ENCODE measurements at places on chromosomes 1 and 21.

GRCh38 chr1:240667351-240667750 is 55.4 kb upstream of the GREM2 start:
- H3K27ac ChIP-seq, result peak overlapping the region; percentile 19
- no peaks in the 10 kb centered on the region for H3K36me3 ChIP-seq
- DNase-seq, result no peak
- H3K4me1 ChIP-seq, result peaks cover 5% of the 10 kb centered on the region
- H3K27me3 ChIP-seq, result no peaks in the 10 kb centered on the region
- H3K4me3 ChIP-seq, result no peak overlapping the region

DNA sequence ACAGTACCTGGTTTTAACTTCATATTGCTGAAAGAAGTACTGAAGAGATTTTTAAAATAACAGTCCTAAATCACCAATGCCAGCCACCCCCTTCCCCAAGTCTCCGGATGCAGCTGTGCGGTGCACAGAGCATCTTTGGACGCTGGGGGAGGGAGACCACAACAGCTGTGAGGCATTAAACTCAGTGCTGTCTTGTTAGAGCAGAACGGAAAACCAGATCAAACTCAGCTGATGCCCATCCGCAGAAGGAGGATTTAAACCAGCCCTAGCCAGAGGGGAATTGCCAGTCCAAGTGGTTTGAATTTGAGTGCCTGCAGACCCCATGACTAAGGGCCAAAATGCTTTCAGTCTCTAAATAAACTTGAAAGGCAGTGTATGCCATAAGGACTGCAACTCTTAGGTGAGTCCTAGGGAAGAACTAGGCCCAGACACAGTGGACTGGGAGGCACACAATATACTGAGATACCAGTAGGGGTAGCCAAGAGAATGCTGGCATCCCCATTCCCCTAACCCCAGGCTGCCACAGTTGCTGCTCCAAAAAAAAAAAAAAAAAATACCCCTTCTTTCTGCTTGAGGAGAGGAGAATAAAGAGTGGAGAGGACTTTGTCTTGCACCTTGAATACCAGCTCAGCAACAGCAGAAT is 576.2 kb downstream of the NEGR1 start:
- no peak for DNase-seq
- H3K4me3 ChIP-seq, result no peak overlapping the region
- no peaks in the 10 kb centered on the region for H3K4me1 ChIP-seq

GRCh38 chr1:182217071-182217470 is 155.6 kb upstream of the ZNF648 start:
- peaks cover 40% of the 10 kb centered on the region for H3K27me3 ChIP-seq
- no peaks in the 10 kb centered on the region for H3K4me1 ChIP-seq
- H3K36me3 ChIP-seq, result no peaks in the 10 kb centered on the region

DNA sequence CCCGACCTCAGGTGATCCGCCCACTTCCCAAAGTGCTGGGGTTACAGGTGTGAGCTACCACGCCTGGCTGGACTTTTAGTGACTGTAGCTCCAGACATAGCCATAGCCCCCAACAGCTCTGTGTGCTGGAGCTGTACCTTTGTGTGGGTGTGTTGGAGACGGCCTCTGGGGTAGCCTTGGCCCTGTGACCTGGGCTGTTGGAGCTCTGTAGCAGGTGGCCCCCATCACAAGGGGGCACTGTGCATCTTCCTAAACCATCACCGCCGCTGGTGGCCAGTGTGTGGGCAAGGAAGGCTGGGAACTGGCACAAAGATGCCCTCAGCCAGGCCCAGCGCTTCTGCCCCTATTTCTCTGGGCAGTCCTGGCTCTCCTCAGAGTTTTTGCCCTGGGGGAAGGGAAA is 38.4 kb upstream of the FOXO6 start:
- no peaks in the 10 kb centered on the region for H3K36me3 ChIP-seq
- H3K27me3 ChIP-seq, result no peaks in the 10 kb centered on the region
- H3K4me1 ChIP-seq, result no peaks in the 10 kb centered on the region
- no peak overlapping the region for H3K27ac ChIP-seq

GRCh38 chr1:27496604-27497155 is 6.7 kb upstream of the WASF2 start:
- no peaks in the 10 kb centered on the region for H3K36me3 ChIP-seq
- H3K4me1 ChIP-seq, result no peaks in the 10 kb centered on the region
- no peak overlapping the region for H3K27ac ChIP-seq
- DNase-seq, result no peak
- H3K27me3 ChIP-seq, result peaks cover 16% of the 10 kb centered on the region

DNA sequence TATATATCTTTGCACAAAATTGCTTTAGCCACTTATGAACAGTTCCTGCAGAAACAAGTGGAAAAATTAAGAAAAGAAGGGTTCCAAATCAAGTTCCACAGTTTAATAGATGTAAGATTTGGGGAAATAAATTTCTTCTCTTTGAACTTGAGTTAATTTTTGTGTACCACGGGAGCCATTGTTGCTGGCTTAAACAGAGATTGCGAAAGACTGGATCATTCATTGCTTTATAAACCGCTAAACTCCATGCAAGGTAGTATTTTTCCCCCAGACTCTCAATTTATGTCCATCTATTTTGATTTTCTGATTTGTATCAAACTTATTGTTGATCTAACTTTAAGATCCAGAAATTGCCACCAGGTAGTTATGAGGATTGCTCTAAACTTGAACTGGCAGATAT is 246.1 kb upstream of the ADGRL4 start:
- no peaks in the 10 kb centered on the region for H3K36me3 ChIP-seq
- H3K27me3 ChIP-seq, result no peaks in the 10 kb centered on the region
- DNase-seq, result no peak
- no peaks in the 10 kb centered on the region for H3K4me1 ChIP-seq
- H3K4me3 ChIP-seq, result no peak overlapping the region

DNA sequence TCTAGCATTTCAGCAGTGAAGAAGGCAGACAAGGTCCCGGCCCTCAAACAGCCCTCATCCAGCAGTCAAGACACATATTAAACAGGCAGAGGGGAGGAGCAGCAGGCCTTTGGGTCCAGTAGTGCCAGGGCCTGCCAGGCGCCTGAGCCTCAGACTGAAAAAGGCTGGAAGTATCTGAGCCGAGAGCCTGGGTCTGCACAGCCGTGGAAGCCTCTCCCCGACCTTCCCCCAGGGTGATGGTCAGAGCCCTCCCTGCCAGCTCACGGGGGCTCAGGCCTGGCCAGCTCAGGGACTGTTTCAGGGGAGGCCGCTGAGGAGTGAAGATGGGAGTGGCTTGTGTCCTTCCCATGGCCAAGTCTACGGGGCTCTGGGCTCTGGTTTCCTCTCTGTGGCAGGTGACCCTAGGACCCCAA is 565.2 kb downstream of the PTPRU start:
- peaks cover 36% of the 10 kb centered on the region for H3K27me3 ChIP-seq
- no peak overlapping the region for H3K4me3 ChIP-seq
- H3K36me3 ChIP-seq, result no peaks in the 10 kb centered on the region
- H3K4me1 ChIP-seq, result no peaks in the 10 kb centered on the region
- DNase-seq, result no peak
- no peak overlapping the region for H3K27ac ChIP-seq

DNA sequence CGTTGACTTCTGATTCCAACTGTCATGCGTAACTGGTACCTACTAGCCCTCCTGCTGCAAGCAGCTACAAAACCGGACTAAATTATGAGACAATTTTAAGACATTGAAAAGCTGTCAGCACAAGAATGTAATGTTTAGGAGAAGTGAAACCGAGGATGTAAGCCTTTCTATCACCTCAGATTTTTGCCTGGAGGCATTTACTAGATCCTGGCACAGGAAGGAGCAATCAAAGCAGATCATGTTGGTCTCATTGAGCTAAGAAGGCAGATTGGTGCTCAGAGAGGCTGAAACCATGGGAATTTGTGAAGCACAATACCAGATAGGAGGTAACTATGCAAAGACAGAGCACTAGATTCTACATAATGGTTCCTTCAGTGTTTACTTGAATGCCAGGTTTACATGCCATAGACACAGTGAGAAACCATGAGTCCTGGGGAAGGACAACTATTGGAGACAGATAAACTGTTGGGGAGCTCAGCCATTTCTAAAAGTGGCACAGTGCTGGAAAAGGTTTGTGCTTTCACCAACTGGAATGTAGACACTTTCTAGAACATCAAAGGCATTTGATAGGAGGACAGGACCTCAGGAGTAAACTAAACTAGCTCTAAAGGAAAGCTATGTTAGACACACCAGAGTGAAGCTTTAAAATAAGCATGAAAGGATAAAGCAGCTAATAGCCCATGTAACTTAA is 179.4 kb downstream of the LYPLAL1 start:
- no peak overlapping the region for H3K27ac ChIP-seq
- H3K4me1 ChIP-seq, result no peaks in the 10 kb centered on the region
- no peak overlapping the region for H3K4me3 ChIP-seq
- no peak for DNase-seq
- no peaks in the 10 kb centered on the region for H3K27me3 ChIP-seq

DNA sequence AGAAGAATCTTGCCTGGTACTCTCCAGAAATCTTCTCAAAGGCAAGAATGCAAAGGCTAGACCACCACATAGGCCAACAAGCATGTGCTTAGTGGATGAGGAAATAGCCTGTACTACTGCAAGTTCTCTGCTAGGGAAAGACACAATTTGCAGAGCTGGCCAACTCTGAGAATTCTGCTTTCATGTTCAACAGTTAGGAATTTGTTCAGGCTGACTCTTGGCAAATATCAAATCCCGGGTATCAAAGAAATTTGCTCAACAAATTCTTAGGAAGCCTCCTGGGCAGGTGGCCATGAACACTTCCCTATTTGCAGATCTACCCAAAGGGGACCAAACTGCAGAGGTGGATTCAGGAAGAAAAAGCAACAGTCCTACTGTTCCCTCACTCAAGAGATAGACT is 15.0 kb upstream of the H3-3A start:
- no peaks in the 10 kb centered on the region for H3K4me1 ChIP-seq
- no peak for DNase-seq
- H3K27ac ChIP-seq, result no peak overlapping the region
- H3K36me3 ChIP-seq, result peaks cover 1% of the 10 kb centered on the region

- peaks cover 86% of the 10 kb centered on the region for H3K27me3 ChIP-seq
- no peak overlapping the region for H3K27ac ChIP-seq
- no peak overlapping the region for H3K4me3 ChIP-seq
- H3K36me3 ChIP-seq, result no peaks in the 10 kb centered on the region
These were observed 486.2 kb upstream of the VAMP3 start for GRCh38 chr1:7284839-7285435.

DNA sequence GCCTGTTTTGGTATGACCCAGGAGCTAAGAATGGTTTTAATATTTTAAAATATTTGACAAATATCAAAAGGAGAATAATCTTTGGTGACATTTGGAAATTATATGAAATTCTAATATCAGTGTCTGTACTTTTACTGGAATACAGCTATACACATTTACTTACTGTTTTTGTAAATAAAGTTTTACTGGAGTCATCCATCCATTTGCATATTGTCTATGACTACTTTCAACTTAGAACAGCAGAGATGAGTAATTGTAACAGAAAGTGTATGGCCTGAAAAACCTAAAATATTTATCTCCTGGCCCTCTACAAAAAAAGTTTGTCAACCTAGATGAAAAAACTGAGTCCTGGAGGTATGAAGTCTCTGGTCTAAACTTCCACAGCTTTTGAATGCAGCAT is 5.8 kb upstream of the MAP3K7CL start:
- H3K27ac ChIP-seq, result no peak overlapping the region
- H3K36me3 ChIP-seq, result peaks cover 2% of the 10 kb centered on the region
- H3K4me3 ChIP-seq, result no peak overlapping the region
- DNase-seq, result no peak
- no peaks in the 10 kb centered on the region for H3K4me1 ChIP-seq

DNA sequence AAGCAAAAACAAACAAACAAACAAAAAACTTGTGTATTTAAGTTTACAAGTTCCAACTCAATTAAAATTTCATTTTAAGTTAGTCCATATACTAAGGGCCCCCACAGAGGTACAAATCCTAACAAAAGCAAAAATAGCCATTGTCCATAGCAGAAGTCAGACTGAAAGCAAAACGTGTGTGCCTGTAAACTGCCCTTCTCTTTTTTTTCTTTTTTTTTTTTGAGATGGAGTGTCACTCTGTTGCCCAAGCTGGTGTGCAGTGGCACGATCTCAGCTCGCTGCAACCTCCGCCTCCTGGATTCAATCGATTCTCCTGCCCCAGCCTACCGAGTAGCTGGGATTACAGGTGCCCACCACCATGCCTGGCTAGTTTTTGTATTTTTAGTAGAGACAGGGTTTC is 11.6 kb upstream of the IFNGR2 start:
- no peaks in the 10 kb centered on the region for H3K36me3 ChIP-seq
- no peak overlapping the region for H3K4me3 ChIP-seq
- no peak for DNase-seq
- H3K4me1 ChIP-seq, result no peaks in the 10 kb centered on the region
- H3K27ac ChIP-seq, result no peak overlapping the region

GRCh38 chr1:73803380-73803779 is 394.6 kb downstream of the LRRIQ3 start:
- no peak for DNase-seq
- no peaks in the 10 kb centered on the region for H3K36me3 ChIP-seq
- H3K4me3 ChIP-seq, result no peak overlapping the region
- no peaks in the 10 kb centered on the region for H3K27me3 ChIP-seq
- no peaks in the 10 kb centered on the region for H3K4me1 ChIP-seq

- no peak for DNase-seq
- H3K27ac ChIP-seq, result no peak overlapping the region
- H3K4me1 ChIP-seq, result no peaks in the 10 kb centered on the region
- H3K4me3 ChIP-seq, result no peak overlapping the region
- H3K27me3 ChIP-seq, result peaks cover 80% of the 10 kb centered on the region
These were observed 176.1 kb upstream of the CSF3R start for GRCh38 chr1:36658838-36659237.

DNA sequence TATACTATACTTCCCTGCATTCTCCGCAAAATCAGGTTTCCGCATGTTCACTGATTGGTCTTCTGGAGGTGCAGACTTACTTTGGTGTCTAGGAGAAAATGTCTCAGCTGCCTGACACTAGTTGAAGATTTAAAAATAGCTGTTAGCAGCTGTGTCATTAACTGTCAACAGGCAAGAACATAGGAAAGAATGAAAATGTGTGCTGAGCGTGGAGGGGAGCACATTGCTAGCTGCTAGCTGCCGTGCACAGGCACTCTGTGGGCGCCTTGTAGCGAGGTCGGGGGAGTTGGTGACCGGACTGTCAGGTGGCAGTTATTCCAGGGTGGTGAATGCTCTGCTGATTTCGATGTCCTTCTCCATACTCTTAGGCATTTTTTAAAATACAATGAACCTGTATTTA is 5.2 kb downstream of the FAAH start:
- no peak for DNase-seq
- peaks cover 21% of the 10 kb centered on the region for H3K27me3 ChIP-seq
- H3K36me3 ChIP-seq, result no peaks in the 10 kb centered on the region
- H3K4me3 ChIP-seq, result no peak overlapping the region
- H3K27ac ChIP-seq, result peak overlapping the region; percentile 11
- H3K4me1 ChIP-seq, result peaks cover 15% of the 10 kb centered on the region

DNA sequence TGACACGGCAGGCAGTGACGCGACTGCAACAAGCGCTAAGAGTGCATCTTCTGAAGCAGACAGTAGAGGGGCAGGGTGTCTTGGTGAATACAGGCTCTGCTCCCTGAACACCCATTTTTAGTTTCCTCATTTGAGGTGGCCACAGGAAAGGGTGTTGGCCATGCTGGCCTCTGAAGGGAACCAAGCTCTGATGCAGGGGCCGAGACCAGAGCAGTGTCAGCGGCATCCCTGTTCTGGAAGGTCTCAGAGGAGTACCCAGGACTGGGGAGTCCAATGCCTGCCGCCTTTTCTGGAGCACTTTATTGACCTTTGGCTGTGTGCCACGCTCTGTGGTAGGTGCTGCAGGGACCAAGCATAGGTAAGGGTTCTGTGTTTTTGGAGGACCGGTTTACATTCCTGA is 100.4 kb downstream of the KCNJ6 start:
- no peak overlapping the region for H3K27ac ChIP-seq
- H3K36me3 ChIP-seq, result peaks cover 3% of the 10 kb centered on the region
- no peak overlapping the region for H3K4me3 ChIP-seq
- DNase-seq, result no peak
- peaks cover 24% of the 10 kb centered on the region for H3K27me3 ChIP-seq

GRCh38 chr21:29302359-29302875 is 3.7 kb downstream of the BACH1 start:
- peaks cover 35% of the 10 kb centered on the region for H3K4me1 ChIP-seq
- H3K27ac ChIP-seq, result no peak overlapping the region
- no peak overlapping the region for H3K4me3 ChIP-seq
- H3K36me3 ChIP-seq, result peaks cover 12% of the 10 kb centered on the region
- no peak for DNase-seq
